Dorsolateral prefrontal cortex (tissue), 122 donors: ENCODE measurements at places on chromosomes 7 and 10. TPM values are rescaled to one million over a fixed set of nuclear protein-coding genes. Genes with fewer than 3 reads are reported as not detected.

DNA sequence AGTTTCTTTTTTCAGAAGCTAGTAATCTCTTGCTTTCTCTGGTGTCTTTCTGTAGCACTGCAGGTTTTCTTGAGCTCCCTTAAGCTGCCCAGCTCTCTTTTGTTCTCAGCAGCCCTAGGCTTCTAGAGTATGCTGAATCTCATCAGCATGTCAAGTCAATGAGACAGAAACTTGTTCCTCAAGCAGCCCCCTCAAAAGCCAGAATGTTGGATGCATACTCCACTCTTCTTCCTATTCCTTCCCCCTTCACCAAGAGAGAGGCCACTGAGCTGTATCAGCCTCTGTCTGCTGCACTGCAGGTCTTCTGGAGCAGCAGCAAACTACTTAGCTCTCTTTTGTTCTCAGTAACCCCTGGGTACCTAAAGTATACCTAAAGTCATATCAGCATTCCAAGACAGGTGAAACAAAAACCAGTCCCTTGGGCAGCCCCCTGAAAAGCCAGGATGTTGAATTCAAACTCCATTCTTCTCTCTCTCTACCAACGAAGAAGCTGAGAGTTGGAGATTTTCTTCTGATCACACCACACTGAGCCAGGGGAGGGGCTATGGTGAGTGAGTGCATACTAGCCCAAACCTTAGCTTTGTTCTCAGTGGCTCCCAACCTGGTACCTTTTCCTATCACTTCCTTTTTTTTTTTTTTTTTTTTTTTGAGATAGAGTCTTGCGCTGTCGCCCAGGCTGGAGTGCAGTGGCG lies 73.3 kb upstream of the WAC start:
- DNase-seq, result no peak

Gene COL1A2
- 8.5 TPM for total RNA-seq

- peak; percentile 82 for DNase-seq
These were observed at the start of gene NMT2 for GRCh38 chr10:15168291-15168785. Gene NMT2 (minus strand): TSS chr10:15168693. CDS start chr10:15168612, 81 bp downstream.

DNA sequence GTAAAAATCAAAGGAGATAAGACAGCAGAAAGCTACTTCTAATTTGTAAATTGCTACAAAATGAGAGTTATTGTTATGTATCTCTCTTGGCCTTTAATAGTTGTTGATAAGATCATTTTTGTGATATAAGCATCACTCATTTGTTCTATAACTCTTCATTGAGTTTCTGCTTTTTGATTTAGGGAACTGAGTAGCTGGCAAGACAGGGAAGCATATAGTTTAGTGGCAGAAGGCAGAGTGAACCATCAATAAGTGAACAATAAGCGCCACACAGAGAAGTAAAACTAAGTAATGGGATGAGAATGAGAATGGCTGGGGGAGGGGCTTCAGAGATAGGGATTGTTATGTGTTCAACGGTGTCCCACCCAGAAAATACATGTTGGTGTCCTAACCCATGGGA lies 245.4 kb downstream of the ADARB2 start:
- no peak for DNase-seq

DNA sequence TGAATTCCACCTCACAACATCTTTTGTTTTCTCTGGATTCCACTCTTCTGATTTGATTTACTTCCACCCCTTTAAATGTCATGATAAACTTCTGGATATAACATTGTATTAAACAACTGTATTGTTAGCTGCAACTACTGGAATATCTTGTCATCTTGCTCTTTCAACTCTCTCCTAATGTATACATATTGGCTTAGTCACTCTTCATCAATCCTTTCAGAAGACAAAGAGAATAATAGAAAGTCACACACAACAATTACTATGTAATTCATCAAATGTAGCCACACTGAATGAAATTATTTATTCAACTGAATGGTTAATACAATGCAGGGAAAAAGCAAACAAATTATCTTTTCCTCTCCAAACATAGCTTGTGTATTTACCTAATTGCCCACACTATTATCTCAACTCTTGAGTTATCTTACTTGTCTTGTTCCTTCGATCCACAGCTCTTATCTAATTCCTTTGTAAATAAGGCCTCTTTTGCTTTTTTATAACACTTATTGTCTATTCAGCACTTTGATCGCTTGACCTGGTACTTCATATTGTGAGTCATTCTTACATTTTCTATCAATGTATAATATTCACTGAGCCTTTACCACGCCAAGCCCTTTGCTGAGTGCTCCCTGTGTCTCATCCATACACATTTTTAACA lies 16.7 kb downstream of the SEMA3A start:
- no peak for DNase-seq

GRCh38 chr7:117384688-117385362 lies 42.5 kb downstream of the ASZ1 start:
- no peak for DNase-seq

DNA sequence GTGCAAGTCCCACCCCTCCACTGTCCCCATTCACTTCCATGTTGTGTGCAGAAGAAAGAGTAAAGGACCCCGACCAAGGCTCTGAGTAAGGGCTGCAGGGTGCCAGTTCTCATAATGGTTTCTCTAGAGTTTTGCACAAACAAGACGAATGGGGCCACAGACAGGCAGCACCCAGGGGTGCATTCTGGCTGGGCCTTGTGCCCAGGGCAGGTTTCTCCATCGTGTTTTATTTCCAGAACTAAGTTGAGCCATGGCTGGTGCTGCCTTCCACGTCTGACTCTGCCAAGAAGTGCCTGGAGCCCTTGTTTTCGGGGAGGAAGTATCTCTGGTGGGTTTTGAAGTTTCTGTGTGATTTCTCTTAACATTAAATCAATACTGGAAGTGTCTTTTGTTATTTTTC lies 95.0 kb upstream of the SDK1 start:
- DNase-seq, result no peak
